ENCODE measurements at places on chromosomes 16 and 17. TPM values are rescaled to one million over a fixed set of nuclear protein-coding genes. Genes with fewer than 3 reads are reported as not detected.

- peak overlapping the region; percentile 72 for H3K4me3 ChIP-seq
- no peaks in the 10 kb centered on the region for H3K4me1 ChIP-seq
These were observed 832 bp downstream of the CDK5R1 start for GRCh38 chr17:32487473-32488176.

DNA sequence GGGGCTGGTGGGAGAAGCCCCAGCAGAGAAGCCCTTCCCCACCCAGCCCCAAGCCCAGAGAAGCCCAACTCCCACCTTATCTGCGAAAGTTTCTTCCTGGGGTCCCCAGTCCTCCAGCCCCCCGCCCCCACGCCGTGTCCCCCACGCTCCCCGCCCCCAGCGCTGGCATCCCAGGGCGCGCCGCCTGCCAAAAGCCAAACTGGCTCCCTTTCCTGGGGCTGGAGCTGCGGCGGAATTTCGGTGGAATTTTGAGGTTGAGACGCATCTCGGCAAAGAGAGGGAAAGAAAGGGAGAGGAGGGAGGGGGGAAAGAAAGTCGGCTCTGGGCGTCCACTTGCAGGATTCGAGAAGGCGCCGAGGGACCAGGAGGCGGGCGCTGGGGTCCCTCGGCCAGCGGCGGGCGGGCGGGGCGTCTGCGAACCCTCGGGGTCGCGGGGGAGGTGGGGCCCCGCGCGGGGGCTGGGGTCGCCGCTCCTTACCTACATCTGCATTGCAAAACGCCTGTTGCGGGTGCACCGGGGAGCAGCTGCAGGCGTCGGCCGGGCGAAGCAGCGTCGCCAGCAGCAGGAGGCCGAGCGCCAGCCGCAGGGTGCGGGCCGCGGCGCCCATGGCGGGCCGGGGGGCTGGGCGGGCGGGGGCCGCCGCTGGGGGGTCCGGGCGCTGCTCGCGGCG is 571 bp downstream of the TIMP2 start:
- peak; percentile 77 for DNase-seq
- peak overlapping the region; percentile 74 for H3K4me3 ChIP-seq
- H3K27ac ChIP-seq: peak overlapping the region; percentile 33
- H3K27me3 ChIP-seq: no peaks in the 10 kb centered on the region
- H3K36me3 ChIP-seq: peaks cover 8% of the 10 kb centered on the region

GRCh38 chr16:1101133-1101532 is 5.1 kb upstream of the C1QTNF8 start:
- no peaks in the 10 kb centered on the region for H3K36me3 ChIP-seq
- DNase-seq: no peak
- H3K4me1 ChIP-seq: no peaks in the 10 kb centered on the region
- H3K27me3 ChIP-seq: peaks cover 80% of the 10 kb centered on the region

The ENPP7 gene
- not detected for polyA plus RNA-seq

- H3K4me1 ChIP-seq: no peaks in the 10 kb centered on the region
- H3K27ac ChIP-seq: no peak overlapping the region
- H3K36me3 ChIP-seq: no peaks in the 10 kb centered on the region
- no peaks in the 10 kb centered on the region for H3K27me3 ChIP-seq
These were observed 35.1 kb upstream of the IL21R start for GRCh38 chr16:27366687-27367460.

The KRTAP9-6 gene
- not detected for polyA plus RNA-seq

The KCNJ18 gene
- not detected for polyA plus RNA-seq

GRCh38 chr16:66006485-66006884 is 360.0 kb upstream of the CDH5 start:
- no peak for DNase-seq
- H3K27me3 ChIP-seq: no peaks in the 10 kb centered on the region
- H3K27ac ChIP-seq: no peak overlapping the region
- H3K36me3 ChIP-seq: no peaks in the 10 kb centered on the region
- no peak overlapping the region for H3K4me3 ChIP-seq

The CCL1 gene
- polyA plus RNA-seq: not detected

- H3K4me3 ChIP-seq: no peak overlapping the region
- H3K27me3 ChIP-seq: no peaks in the 10 kb centered on the region
- H3K4me1 ChIP-seq: no peaks in the 10 kb centered on the region
- peaks cover 35% of the 10 kb centered on the region for H3K36me3 ChIP-seq
- no peak overlapping the region for H3K27ac ChIP-seq
- DNase-seq: no peak
These were observed 98.6 kb downstream of the USP22 start for GRCh38 chr17:20944014-20944865.

- DNase-seq: no peak
- no peak overlapping the region for H3K4me3 ChIP-seq
- no peaks in the 10 kb centered on the region for H3K27me3 ChIP-seq
- no peaks in the 10 kb centered on the region for H3K4me1 ChIP-seq
These were observed 85.0 kb downstream of the GRIN2A start for GRCh38 chr16:10097271-10097670.

- DNase-seq: no peak
- peaks cover 17% of the 10 kb centered on the region for H3K27me3 ChIP-seq
- H3K4me1 ChIP-seq: no peaks in the 10 kb centered on the region
- no peaks in the 10 kb centered on the region for H3K36me3 ChIP-seq
These were observed 68.0 kb upstream of the CDC42EP4 start for GRCh38 chr17:73379826-73380225.

GRCh38 chr16:1123525-1124230 is 27.6 kb upstream of the C1QTNF8 start:
- H3K4me1 ChIP-seq: no peaks in the 10 kb centered on the region
- H3K36me3 ChIP-seq: no peaks in the 10 kb centered on the region
- no peak overlapping the region for H3K27ac ChIP-seq
- H3K27me3 ChIP-seq: peaks cover 61% of the 10 kb centered on the region
- no peak overlapping the region for H3K4me3 ChIP-seq

DNA sequence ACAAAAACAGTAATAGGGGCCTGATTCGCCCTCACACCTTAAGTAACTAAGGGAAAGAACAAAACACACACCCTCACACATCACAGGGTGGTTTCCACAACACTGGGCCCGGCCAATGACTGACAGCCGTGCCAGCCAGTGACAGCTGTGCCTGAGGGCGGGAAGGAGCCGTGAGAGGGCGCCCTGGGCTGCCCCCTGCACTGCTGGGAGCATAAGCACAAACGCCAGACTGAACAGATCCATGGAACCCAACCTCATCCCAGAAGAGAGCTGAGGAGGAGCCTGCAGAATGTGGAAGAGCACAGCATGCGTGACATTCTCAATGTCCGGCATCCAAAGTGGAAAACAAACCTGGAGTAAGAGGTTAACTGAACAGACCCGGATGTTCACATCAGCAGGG is 16.0 kb downstream of the CSNK1D start:
- H3K4me3 ChIP-seq: no peak overlapping the region
- no peaks in the 10 kb centered on the region for H3K4me1 ChIP-seq
- no peak overlapping the region for H3K27ac ChIP-seq
- peaks cover 87% of the 10 kb centered on the region for H3K36me3 ChIP-seq

- H3K27ac ChIP-seq: no peak overlapping the region
- H3K4me1 ChIP-seq: no peaks in the 10 kb centered on the region
- no peak overlapping the region for H3K4me3 ChIP-seq
- no peaks in the 10 kb centered on the region for H3K27me3 ChIP-seq
- no peak for DNase-seq
These were observed 5.1 kb upstream of the CALCOCO2 start for GRCh38 chr17:48825446-48826381.

DNA sequence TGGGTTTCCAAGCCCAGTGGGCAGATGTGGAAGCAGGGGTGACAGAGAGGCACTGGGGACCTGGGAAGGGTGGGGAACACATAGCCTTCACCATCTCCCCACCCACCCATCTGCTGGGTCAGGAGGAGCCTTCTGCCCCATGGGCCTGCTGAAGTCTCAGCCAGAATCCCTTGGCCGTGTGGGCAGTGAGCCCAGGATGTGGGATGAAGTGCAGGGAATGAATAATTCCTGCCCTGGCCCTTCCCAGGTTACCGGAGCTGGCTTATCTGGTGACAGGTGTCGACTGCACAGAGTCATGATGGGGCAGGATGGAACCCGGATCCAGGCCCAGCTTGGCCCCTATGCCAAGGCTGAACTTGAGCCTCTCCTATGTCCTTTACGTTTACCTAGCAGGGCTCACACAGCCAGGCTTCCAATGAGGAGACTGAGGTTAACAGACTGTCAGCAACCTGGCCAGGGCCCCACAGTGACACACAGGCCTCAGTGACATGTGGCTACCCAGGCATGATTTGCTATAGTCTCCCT is 17.5 kb downstream of the ATP2A3 start:
- no peaks in the 10 kb centered on the region for H3K27me3 ChIP-seq
- peaks cover 20% of the 10 kb centered on the region for H3K4me1 ChIP-seq
- H3K4me3 ChIP-seq: no peak overlapping the region
- H3K36me3 ChIP-seq: no peaks in the 10 kb centered on the region
- H3K27ac ChIP-seq: no peak overlapping the region

DNA sequence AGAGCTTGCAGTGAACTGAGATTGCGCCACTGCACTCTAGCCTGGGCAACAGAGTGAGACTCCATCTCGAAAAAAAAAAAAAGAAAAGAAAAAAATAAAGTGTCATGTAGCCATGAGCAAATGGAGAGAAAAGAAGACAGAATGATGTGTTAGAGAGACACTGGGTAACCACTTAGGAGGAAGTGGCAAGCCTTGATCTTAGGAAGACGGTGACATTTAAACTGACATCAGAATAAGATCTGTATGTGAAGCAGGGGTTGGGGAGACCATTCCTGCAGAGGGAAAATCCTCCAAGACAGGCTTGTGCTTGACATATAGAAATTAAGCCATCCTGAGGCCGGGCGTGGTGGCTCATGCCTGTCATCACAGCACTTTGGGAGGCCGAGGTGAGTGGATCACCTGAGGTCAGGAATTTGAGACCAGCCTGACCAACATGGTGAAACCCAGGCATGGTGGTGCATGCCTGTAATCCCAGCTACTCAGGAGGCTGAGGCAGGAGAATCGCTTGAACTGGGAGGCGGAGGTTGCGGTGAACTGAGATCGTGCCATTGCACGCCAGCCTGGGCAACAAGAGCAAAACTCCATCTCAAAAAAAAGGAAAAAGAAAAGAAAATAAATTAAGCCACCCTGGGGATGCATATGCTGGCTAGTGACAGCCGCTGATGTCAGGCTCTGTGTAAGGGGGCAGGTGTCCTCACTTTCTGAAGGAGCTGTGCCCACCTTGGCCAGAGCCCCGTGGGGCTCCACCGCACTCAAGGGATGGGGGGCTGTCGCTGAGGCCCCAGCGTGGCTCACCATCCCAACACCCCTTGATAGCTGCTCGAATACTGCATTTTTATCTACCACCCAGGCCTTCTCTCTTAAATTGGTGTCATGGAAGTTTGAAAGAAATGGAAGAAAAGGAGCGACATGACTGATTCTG is 13.1 kb upstream of the CYB5B start:
- DNase-seq: no peak
- no peaks in the 10 kb centered on the region for H3K4me1 ChIP-seq
- H3K36me3 ChIP-seq: no peaks in the 10 kb centered on the region
- no peak overlapping the region for H3K27ac ChIP-seq

DNA sequence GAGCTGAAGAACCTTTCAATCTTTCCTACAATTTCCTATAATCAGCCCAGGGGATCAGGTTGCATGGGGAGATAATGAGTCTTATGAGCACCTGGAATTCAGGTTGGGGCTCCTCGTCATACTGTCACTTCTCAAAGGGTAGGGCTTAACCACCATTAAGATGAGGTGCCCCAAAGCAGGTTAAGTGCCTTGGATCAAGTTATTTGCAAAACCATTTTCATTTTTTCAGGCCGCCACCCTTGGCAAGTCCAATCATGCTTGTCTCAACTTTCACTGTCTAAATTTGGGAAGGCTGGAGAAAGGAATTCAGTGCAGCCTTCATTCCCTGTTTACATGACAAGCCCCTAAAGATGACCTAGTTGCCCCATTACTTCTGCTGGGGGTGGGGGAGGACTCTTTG is 44.9 kb upstream of the TANGO6 start:
- H3K36me3 ChIP-seq: no peaks in the 10 kb centered on the region
- no peak overlapping the region for H3K4me3 ChIP-seq
- no peaks in the 10 kb centered on the region for H3K27me3 ChIP-seq
- no peak for DNase-seq
- H3K27ac ChIP-seq: no peak overlapping the region

The NTN1 gene
- 0.05 TPM for polyA plus RNA-seq

The C1QTNF8 gene
- polyA plus RNA-seq: not detected

DNA sequence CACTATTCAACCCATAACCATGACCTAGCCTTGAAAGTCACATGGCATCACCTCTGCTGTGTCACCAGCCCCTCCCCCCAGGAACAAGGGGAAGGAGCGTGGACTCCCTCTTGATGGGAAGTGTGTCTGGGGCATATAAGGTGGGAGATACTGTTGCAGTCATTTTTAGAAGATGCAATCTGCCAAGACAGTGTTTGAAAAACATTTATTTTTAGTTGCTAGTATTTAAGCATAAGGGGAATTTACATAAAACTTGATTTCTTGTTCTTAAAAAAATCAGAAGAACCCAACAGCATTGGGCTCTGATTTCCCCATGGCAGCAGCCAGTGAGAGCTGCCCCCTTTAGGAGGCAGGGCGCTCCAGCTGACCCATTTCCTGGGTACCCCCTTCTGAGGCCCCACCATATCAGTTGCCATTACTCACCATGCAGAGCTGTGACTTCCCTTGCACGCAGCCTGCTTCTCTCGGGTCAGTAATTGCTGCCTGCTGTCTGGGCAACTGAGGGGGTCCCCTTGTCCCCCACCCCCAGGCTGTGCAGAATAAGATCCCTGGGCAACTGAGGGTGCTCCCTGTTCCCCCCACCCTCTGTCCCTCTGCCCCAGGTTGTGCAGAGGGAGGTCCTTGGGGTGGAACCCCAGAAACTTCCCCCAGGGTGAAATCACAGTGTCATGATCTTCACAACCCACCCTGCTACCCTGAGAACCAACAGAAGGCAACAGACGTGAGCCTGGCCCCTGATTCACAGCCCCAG is 11.8 kb upstream of the CDC42EP4 start:
- no peaks in the 10 kb centered on the region for H3K4me1 ChIP-seq
- H3K4me3 ChIP-seq: no peak overlapping the region
- no peaks in the 10 kb centered on the region for H3K36me3 ChIP-seq
- no peak overlapping the region for H3K27ac ChIP-seq
- DNase-seq: peak; percentile 41

DNA sequence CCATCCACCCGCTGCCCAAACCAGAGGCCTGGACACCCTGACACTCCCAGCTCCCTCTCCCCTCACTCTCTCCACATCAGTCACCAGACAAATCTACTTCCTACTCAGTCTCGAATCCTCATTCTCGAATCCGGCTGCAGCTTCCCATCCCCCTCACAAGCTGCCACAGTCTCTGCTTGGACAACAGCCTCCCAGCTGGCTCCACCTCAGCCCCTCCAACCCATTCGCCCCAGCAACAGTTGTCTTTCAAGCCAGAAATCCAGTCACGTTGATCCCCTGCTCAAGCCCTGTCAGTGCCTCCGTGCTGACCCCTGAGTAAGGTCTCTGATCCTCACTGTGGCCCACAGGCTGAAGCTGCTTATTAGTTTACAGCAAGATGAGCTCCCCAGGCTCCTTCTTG is 44.2 kb upstream of the MTSS2 start:
- H3K27me3 ChIP-seq: no peaks in the 10 kb centered on the region
- H3K4me3 ChIP-seq: no peak overlapping the region
- H3K36me3 ChIP-seq: peaks cover 12% of the 10 kb centered on the region
- H3K27ac ChIP-seq: no peak overlapping the region
- peaks cover 18% of the 10 kb centered on the region for H3K4me1 ChIP-seq
- DNase-seq: no peak

The CDH15 gene
- 0.08 TPM for polyA plus RNA-seq

The KRTAP4-1 gene
- polyA plus RNA-seq: not detected
